ENCODE measurements at places on chromosomes 5 and 9.

DNA sequence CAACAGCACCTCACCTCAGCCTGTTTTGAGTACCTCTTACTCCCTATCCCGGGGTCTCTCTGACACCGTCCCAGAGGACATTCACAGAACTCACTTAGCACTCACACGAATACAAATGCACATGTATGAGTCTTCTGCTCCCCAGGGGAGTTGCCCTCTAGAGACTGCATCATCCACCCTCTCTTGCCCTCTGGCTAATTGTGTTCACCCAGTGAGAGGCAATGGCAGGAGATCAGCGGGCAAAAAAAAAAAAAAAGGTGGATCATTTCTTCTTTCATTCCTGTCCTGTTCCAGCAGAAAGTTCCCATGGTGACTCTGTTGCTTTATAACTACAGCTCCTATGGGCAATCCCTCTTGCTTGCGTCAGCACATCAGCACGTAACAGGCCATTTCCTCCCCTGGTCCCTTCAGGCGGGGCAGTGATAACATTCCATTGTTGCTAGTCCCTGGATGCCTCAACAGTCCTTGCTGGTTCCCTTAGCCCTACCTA lies 23.5 kb upstream of the SNX2 start:
- no peak for DNase-seq

DNA sequence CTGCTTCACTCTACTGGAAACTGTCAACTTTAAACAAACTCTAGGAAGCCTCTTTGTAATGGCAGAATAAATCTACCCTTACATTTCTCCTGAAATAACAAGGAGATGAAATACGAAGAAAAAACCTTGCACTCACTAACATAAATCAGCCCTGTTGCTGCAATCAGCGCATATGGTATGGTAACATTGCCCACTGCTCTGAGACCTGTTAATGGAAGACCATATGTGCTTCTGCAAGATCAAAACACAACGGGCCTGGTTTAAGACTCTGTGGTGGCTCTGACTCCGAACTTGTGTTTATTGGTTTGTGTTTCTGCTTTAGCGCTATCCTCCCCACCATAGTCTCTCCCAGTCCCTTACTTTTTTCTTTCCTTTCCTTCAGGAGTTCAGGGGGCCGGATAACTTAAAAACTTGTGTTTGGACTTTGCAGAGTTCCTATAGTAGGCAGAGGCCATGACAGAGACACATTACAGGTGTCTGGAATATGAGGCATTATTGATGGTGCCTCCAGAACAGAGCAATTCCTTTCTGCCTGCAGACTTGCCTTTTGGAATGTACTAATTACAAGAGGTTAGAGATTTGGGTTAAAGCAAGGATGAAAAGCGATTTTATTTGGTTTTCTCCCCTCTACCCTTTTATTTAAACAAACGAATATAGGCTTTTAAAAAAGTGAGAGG lies 110.8 kb downstream of the PSAT1 start:
- DNase-seq = no peak

GRCh38 chr5:143063175-143063970 lies 293.2 kb downstream of the ARHGAP26 start:
- DNase-seq = no peak

GRCh38 chr5:78320401-78320800 lies 25.9 kb upstream of the AP3B1 start:
- DNase-seq = no peak

DNA sequence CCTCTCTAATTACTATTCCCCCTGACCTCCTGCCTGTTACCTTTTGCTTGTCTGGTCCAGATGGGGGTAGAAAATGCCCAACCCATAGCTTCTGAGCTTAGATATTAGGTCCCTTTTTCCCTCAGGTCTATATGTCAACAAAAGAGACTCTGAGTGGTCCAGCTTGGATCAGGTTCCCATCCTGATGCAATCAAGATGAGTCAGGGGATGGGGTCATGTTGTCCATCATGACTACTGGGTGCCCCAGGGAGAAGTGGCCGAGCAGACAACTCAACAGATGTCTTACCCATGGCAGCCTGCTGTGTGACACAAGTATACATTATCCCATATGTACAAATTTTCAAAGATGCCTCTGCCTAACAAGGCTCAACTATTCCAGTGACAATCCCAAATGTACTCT lies 9.1 kb upstream of the ANKH start:
- DNase-seq = no peak

GRCh38 chr9:127965953-127966352 lies 14.8 kb downstream of the EEIG1 start:
- no peak for DNase-seq

- DNase-seq = no peak
Measured at GRCh38 chr5:40560474-40561110, 119.1 kb upstream of the PTGER4 start.

DNA sequence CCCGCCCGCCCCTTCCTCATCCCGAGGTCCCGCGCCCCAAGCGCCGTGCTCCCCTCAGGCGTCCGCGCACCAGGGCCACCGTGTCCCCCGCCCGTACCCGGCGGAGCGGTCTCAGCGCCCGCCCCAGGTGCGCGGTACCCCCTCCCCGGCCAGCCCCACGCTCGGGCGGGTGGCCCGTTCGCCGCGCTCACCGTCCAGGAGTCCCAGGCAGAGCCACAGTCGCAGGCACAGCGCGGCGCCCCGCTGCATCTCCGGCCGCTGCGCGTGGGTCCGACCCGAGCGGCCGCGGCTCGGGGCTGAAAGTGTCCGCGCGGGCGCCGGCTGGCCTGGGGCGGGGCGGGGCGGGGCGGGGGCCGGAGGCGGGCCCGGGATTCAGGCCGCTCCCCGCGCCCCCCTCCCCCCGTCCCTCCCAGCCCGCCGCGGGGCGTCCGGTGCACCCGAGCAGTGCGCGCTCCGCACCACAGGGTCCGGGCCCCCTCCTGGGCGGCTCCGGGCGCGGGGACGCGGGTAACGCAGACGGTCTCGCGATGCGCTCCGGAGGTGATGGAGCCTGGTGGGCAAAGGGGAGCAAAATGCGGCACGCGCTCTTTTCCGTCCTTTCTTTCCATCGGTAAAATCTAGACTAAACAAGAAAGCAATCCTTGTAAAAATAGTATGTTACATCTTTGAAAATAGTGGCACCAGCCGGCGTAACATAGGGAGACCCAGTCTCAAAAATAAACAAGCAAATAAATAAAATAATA lies at the start of gene FLT4:
Gene FLT4, minus strand, starts transcription at position 304 of the 743 bp plus-strand sequence. Its CDS starts 55 bp downstream, at position 249.
- DNase-seq = no peak

DNA sequence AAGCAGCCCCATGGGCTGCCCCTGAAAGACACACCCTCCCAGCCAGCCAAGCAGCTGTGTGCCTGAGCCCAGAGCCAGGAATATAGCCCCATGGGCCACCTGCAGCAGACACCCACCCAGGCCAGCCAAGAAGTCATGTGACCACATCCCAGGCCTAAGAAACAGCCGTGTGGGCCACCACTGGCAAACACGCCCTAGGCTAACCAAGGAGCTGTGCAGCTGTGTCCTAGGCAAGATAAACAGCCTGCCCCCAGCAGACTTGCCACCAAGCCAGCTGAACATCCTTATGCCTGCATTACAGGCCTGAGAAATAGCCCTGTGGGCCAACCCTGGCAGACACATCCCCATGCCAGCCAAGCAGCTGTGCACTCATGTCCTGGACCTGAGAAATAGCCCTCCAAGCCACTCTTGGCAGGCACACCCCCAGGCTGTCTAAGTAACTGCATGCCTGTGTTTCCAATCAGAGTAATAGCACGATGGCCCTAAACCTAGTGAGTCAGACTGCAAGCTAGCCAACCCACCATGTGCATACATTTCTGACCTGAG lies 143.0 kb downstream of the ADAMTS6 start:
- DNase-seq = no peak

DNA sequence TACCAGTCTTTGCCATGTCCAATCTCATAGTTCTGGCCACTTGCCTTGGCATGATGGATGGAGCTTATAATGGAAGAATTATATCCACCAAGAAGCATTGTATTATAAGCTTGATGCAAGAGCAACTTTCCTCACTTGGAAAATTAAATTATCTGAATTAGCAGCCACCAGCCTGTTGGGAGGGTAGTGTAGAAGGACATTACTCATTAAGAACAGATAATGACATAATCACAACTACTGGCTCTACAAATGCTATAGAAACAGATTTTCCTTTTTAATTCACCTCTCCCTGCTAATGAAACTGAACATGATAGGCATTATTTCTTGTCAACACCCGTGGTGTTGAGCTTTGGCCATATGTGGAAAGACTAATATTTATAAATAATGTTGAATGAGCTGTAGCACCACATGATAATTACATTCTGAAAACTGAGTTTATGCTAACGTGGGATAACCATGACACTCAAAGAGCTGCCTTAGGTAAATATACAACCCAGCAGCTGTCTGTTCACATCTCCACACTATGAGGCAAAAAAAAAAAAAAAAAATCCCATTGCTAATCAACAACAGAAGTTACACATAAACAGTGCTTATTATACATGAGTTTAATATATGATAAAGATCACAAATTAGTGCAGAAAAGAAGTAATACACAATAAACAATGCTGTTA lies 48.1 kb upstream of the NR4A3 start:
- no peak for DNase-seq

- no peak for DNase-seq
Measured at GRCh38 chr5:61901997-61902396, 404.0 kb upstream of the KIF2A start.

- no peak for DNase-seq
Measured at GRCh38 chr5:137190031-137190430, 309.1 kb downstream of the SPOCK1 start.

- DNase-seq = no peak
Measured at GRCh38 chr5:159207222-159207685, 2.1 kb downstream of the RNF145 start.

- no peak for DNase-seq
Measured at GRCh38 chr9:119675951-119676350, 306.7 kb upstream of the BRINP1 start.

- DNase-seq = no peak
Measured at GRCh38 chr9:106616026-106616425, 246.9 kb upstream of the ZNF462 start.

- DNase-seq = no peak
Measured at GRCh38 chr5:50751064-50751657, 84.7 kb downstream of the PARP8 start.

DNA sequence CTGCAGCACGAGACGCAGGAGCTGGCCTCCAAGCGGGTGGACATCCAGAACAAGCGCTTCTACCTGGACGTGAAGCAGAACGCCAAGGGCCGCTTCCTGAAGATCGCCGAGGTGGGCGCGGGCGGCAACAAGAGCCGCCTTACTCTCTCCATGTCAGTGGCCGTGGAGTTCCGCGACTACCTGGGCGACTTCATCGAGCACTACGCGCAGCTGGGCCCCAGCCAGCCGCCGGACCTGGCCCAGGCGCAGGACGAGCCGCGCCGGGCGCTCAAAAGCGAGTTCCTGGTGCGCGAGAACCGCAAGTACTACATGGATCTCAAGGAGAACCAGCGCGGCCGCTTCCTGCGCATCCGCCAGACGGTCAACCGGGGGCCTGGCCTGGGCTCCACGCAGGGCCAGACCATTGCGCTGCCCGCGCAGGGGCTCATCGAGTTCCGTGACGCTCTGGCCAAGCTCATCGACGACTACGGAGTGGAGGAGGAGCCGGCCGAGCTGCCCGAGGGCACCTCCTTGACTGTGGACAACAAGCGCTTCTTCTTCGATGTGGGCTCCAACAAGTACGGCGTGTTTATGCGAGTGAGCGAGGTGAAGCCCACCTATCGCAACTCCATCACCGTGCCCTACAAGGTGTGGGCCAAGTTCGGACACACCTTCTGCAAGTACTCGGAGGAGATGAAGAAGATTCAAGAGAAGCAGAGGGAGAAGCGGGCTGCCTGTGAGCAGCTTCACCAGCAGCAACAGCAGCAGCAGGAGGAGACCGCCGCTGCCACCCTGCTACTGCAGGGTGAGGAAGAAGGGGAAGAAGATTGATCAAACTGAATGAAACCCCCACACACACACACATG lies 654 bp downstream of the PURA start:
- peak; percentile 66 for DNase-seq

DNA sequence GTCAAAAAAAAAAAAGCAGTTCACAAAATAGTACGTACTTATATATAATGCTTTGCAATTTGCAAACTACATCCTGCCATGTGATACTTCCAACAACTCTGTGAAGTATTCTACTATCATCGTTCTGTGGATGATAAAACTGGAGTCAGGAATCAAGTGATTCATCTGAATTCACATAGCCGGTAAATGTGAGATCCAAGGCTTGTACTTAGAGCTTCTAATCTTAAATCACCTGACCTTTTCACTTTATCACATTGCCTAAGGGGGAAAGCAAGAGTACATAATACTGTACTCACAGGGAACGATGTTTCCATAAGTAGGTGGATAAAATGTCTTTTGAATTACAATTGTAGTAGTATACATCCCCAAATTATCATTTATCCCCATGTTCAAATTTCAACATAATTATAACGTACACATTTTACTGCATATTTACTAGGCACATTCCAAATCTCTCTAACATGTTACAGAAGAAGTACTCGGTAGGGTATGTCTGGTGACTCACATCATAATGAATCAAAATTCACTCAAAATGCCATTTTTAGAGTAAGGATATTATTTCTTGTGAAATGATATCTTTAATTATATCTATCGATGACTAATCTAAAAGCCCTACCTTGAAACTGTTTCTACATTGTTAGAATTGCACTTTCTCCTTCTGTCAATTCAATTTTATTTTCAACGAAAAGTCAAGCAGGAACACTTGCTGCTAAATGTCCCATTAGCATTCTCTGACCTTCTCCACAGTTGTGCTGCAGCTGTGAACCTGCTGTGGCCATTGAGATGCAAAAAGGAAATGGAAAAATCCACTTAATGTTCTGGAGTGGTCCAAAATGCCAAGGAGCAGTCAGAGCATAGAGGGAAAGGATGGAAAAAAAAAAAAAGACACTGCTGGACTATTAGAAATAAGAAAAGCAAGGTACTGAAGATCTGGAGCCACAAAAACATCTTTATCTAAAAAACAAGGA lies 78.9 kb downstream of the OR2K2 start:
- DNase-seq = no peak

DNA sequence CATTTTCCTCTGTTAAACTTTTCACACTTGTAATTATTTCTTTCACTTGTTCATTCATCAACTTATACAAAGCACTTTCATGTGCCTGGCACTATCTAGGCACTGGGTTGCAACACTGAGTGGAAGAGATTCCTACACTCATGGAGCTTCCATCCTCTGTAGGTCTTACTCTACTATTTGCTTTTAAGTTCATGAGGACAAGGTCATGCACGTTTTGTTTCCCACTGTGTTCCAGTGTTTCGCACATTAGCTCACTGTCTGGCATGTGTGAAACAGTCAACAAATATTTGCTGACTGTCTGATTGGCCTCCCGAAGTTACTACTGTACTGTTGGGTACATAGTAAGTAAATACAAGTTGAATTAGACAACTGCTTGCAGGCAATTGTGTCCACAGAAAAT lies 87.9 kb upstream of the IFNK start:
- DNase-seq = no peak

- no peak for DNase-seq
Measured at GRCh38 chr9:135502873-135503321, 2.4 kb downstream of the MRPS2 start.

DNA sequence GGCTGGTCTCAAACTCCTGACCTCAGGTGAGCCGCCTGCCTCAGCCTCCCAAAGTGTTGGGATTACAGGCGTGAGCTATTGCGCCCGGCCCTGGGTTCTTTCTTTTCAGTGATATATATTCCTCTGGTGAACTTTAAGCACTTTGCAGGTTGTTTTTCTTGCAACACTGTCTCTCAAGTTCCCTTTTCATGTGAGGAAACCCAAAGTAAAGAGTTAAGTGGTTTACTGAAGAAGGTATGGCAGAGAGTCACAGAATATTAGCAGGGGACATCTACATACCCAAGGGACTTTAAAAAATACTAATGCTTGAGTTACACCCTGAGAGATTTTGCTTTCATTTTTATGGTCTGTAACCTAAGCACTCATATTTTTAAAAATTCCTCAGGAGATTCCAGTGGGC lies 6.7 kb upstream of the GAPT start:
- DNase-seq = no peak

- DNase-seq = no peak
Measured at GRCh38 chr9:128800061-128800460, 13.0 kb downstream of the TBC1D13 start.

Measured in stimulated activated CD8-positive, alpha-beta memory T cell treated with anti-CD3 and anti-CD28 coated beads, Interleukin-4, amount 100 ng/mL, for 48 hours (primary cell).